IPS DF 19.7 (cell line): ENCODE measurements at places on chromosomes 4 and X.

GRCh38 chr4:64617800-64618199 lies 208.6 kb upstream of the TECRL start:
- DNase-seq, result no peak

GRCh38 chr4:100168521-100168920 lies 21.7 kb downstream of the DDIT4L start:
- no peak for DNase-seq

DNA sequence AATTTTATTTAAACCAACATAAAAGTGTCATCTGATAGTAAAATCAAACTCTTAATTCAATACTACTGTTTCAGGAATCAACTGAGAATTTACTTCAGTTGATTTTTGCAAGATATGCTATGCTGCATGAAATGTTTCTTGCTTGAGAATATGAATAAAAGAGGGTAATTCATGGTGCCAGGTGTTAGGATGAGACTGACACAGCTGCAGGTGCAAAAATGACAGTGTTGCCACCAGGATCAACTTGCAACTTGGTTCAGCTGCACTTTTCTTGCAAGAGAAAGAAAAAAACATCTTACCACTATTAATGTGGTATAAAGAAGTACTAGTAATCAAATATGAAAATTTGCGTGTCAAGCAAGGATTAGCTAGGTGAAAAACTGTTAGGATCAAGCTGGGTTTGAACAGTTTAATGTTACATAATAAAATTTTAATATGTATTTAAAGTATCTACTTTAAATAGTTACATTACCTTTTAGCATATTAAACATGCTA lies 49.7 kb downstream of the CHIC2 start:
- DNase-seq, result no peak

- DNase-seq, result no peak
Observed at GRCh38 chr4:163611182-163611581, 116.7 kb downstream of the TMA16 start.

- no peak for DNase-seq
Observed at GRCh38 chr4:140242357-140243277, 88.6 kb upstream of the MAML3 start.

DNA sequence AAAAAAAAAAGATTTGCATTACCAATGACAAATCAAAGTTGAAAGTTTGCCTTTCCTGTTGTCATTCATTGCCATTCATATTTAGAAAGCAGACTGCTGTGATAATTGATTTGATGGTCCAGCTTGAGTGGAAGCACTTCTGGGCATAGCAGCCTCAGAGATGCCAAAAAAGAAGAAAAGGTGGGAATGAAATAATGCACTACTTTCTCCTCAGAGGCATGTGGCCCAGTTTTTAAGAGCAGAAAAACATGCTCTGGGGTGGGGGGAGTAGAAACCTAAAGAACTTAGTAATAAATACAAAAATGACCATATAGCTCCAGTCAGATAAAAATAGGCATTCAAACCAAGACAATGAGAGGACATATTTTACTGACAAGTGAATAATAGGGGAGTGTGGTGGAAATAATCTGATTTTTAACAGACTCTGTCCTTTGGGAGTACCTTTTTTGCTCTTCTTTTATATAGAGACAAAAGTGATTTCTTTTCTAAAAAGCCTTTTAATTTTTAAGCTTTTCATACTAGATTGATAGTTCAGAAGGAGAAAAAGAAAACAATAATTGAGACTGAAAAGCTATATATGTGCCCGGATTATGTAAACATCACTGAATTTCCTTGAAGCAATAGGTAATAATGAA lies 599.1 kb downstream of the RPA4 start:
- DNase-seq, result no peak

DNA sequence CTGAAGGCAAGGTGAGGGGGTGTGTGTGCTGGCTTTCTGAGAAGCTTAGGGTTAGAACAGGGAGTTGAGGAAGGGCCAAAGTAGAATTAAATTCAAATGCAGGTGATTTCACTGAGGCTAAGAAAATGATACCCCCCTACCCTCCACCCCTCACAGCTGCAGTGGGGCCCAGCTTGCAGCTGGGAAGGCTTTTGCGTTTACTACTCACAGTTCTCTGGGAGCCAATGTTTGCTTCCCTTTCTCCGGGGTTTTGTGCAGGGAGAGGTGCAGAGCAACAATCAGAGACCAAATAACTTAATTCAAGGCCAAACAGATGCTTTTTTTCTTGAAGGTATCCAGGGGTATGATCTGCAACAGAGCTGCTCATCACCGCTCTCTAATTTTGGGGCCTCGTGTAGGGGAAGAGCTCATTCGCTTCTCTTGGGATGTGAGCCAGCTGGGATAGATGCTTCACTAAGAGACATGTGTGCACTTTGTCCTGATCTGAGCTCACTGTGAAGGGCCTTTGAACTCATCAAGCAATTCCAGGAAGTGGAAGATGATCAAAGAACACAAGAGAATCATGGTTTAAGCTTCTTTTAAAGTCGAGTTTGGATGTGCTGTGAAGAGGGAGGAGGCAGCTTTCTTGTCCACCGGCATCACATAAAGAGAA lies 122.7 kb upstream of the C1GALT1C1 start:
- DNase-seq, result no peak

GRCh38 chr4:184294606-184295133 lies 77.0 kb upstream of the ENPP6 start:
- no peak for DNase-seq

- DNase-seq, result no peak
Observed at GRCh38 chr4:21571100-21571499, 377.5 kb downstream of the KCNIP4 start.

GRCh38 chr4:168833881-168834280 lies 176.2 kb downstream of the CBR4 start:
- DNase-seq, result no peak

DNA sequence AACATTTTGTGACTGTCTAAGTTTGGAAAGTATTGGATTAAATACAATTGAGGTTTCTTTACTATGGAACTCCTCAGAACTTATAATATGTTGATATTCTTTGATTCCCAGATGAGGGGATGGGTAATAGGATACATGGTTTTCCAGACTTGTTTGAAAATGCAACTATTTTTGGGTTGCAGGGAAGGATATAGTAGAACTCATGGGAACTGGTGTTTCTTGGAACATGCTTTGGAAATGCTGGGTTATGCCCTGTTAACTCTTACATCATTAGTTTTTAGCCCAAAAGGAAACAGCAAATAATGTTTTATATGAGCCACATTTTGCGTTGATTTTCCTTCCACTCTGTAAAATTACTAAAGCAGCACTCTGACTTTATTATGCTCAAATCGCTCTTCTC lies 41.9 kb downstream of the HPF1 start:
- DNase-seq, result no peak

DNA sequence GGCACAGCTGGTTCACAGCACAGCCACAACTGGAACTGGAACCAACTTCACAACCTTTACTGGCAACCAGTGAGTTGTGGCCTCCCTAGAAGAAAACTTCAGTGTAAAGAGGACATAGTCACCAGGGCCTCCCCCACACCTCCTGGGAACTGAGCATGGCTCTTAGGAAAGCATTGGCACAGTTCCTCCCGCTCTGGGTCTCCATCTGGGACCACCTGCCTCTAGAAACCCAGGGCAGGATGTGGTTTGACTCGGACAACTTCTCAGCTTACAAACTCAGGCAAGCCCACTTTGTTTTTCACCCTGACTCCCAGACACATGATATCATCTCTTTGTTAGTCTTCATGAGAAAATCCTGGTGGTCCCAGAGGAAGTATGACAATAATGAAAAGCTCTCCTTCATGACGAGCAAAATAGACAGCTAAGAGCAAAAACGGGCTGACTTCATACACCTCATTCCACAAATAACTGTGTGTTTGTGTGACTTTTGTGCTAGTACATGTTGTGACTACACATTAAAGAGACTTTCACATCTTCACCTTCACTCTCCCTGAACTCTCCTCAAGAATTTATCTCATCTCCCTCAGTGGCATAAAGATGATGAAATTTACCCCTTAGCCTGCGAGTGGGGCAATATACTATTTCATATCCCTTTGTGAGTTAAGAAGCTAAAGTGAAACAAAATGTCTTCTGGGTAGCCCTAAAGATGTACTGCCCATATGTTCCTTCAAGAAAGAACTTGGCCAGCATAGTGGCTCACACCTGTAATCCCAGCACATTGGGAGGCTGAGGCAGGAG lies 75.4 kb downstream of the SH3KBP1 start:
- no peak for DNase-seq

GRCh38 chrX:40314070-40314469 lies 216.3 kb upstream of the BCOR start:
- DNase-seq, result no peak

DNA sequence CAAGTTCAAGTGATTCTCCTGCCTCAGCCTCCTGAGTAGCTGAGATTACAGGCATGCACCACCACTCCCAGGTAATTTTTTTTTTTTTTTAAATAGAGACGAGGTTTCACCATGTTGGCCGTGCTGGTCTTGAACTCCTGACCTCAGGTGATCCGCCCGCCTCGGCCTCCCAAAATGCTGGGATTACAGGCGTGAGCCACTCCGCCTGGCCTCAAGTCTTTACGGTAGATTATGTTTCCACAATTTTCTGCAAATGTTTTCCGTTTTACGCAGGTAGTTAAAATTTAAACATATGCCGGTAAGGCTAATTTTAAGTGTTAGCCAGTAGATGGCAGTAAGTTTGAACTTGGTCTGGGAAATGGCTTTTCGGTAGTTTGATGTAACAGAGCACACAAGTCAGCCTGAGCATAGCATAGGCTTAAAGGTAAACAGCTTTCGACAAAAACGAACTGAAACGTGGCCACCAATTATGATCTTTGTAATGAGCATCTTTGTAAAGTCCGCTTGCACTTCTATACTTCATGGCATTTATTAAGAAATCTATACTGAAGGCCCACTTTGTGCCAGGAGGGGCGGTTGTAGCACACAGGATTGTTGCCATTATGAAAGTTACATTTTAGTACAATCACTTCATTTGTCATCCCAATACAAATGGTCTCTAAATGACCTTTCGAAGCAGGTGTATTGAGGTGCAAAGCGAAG lies 31.1 kb downstream of the CCKAR start:
- DNase-seq, result peak; percentile 40

DNA sequence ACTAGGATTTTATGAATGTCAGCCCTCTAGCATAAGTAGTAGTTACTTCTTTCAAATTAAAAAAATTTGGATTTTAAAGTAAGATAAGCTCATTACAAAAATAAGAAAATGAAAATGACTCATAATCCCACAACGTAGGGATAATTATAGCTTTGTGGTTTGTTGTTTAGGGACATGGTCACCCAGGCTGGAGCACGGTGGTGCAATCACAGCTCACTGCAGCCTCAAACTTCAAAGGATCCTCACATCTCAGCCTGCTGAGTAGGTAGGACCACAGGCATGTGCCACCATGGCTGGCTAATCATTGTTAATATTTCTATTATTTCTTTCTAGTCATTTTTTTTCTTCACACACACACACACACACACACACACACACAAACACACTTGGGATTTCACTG lies 57.6 kb downstream of the PLAC1 start:
- no peak for DNase-seq

DNA sequence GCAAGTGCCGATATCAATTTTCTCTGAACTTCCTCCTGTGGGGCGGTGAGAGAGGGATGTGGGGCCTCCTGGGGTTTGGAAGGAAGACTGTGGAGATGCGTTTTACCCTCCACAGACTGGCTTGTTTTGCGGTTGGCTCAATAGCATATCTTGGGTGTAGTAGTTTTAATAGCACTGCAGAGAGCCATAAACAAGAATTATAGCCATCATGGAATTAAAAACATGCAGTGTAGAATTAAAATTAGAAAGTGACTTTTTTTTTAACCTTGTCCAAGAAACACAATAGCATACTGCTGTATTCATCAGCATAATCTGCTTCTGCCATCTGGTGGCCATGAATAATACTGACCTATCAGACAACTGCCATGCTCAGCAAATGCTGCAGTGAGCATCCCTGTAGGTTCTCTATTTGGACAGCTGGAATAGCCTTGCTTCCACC lies 47.3 kb upstream of the SCML1 start:
- no peak for DNase-seq

DNA sequence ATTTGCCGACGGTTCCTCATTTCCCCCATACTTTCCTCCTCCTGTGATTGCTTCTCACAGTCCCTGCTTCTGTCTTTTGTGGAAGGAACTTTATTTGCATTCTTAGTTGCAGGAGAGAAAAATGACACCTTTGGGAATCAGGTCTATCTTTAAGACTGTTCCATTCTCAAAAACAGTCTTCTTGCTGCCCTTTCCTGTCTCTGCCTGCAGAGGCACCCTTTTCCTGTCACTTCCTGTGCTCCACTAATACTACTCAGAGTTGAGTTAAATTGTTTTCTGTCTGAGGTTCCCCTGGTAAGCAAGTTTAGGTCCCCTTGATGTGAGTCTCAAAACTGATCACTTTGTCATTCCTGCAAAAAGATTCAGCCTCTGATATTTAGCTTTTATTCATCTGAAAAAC lies 208.8 kb upstream of the CLNK start:
- no peak for DNase-seq

GRCh38 chr4:144357975-144358374 lies 217.5 kb upstream of the GYPA start:
- no peak for DNase-seq

GRCh38 chrX:54921427-54922021 lies 900 bp downstream of the TRO start:
- no peak for DNase-seq

DNA sequence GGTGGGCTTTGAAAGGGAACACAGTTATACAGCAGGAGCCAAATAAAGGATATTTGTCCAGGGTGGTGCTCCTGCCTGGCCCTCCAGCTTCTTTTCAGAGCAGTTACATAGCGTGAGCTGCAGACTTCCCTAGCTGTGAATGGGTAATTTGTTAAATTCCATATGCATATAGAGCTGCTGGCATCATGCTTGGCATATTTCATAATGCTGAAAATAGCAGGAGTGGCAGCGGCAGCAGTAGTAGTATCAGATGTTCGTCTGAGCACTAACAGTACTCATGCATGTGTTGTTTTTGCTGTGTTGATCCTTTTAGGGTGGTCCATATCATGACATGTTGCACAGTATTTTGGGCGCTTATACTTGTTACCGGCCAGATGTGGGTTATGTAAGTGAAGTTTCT lies 33.6 kb upstream of the TADA2B start:
- no peak for DNase-seq

GRCh38 chr4:165381821-165382373 lies 3.1 kb downstream of the CPE start:
- DNase-seq, result no peak

DNA sequence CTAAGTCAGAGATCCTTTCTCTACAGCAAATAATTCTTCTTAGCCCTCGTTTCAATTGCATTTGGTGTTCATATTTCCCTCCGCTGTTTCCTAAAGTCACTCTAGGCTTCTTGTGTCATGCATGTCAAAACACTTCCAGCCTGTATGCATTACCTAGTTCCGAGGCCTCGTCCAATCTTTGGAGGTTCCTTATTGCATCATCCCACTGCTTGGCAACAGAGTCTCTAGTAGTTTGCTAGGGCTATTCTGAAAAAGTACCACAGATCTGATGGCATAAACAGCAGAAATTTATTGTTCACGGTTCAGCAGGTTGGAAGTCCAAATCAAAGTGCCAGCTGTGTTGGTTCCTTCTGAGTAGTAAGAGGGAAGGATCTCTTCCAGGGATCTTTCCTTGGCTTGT lies 5.9 kb downstream of the H2BW2 start:
- DNase-seq, result no peak
